ENCODE measurements at places on chromosomes 1 and 21. TPM values are rescaled to one million over a fixed set of nuclear protein-coding genes. Genes with fewer than 3 reads are reported as not detected.

GRCh38 chr1:234609691-234610042 lies 311 bp downstream of the IRF2BP2 start:
- DNase-seq = peak; percentile 78

DNA sequence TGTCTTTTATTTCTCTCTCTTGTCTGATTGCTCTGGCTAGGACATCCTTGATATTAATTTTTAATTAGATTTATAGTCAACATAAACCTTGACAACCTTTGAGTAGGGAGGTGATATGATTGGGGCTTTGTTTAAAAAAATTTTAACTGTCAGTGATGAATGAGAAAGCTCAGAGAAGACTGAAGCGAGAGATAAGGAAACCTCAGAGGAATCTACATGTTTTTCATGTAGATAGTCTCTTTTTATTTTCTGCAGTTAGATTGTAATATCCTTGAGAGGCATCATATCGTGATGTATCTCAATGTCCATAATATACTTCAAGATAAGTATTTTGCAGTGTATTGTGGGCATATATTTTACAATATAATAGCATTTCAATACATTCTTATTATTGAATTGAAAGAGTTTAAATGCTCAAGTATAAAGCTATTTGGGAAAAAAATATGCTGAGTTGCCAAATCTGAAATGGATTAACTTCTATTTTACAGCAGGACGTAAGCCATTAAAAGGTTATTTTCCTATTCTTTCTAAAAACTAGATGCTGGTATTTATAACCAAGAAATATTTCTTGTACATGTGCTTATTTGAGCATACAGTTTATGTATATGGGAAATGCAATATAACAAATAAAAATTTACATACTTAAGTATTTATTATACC lies 802.4 kb upstream of the ADGRL4 start:
- no peak for DNase-seq

GRCh38 chr1:113219377-113219776 lies 146.4 kb downstream of the LRIG2 start:
- no peak for DNase-seq

DNA sequence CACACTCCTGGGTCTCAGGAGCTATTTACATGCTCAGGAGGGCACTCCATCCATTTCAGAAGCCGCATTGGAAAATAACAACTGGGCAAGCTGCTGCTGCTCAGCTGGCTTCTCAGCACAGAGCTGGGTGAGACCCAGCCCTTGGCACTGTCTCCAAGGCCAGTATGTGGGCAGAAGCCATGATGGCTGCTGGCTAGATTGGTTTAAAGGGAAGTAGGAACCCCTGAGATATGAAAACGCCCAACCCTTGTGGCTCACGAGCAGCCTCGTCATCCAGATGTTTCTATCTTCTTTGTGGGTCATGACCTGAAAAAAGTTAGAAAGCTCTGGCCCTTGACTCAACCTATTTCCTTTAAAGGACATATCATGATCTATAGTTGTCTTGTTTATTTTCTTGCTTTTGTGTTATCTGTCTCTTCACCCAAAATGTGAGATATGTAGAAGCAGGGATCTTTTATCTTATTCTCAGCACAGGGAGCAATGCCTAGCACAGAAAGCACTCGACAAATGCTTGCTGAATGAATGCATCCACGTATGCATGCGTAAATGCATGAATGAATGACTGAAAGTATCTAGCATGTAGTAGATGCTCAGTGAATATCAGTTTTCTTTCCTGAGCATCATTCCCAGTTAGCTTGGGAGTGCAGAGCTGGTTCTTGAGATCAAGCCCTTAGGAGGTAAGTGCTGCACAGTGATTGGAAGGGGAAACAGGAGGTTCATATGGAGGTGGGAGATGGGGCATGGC lies 11.6 kb downstream of the MYBPH start:
- no peak for DNase-seq

DNA sequence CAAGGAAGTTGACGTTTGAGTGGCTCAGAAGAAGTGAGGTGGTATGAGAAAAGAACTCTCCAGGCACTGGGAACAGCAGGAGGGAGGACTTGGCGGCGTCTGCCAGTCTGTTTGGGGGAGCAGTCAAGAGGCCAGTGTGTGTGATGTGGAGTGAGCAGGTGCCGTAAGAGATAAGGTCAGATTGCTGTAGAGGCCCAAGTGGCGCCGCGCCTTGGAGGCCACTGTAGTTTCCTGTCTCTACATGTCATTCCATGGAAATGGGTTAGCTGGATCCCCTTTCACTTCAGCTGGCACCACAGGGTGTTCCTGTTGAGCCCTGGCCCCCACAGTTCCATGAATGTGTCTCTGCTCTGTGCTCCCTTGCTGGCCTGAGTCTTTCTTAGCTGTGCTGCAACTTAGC lies 35.5 kb upstream of the PTPRF start:
- no peak for DNase-seq

- no peak for DNase-seq
Measured at GRCh38 chr21:25368531-25368930, 238.8 kb downstream of the MRPL39 start.

CELA2B gene
- total RNA-seq = 2,290 TPM

KCNN3 gene
- total RNA-seq = 0.41 TPM

- DNase-seq = no peak
Measured at GRCh38 chr1:33235521-33235920, 20.8 kb upstream of the ZNF362 start.

DNA sequence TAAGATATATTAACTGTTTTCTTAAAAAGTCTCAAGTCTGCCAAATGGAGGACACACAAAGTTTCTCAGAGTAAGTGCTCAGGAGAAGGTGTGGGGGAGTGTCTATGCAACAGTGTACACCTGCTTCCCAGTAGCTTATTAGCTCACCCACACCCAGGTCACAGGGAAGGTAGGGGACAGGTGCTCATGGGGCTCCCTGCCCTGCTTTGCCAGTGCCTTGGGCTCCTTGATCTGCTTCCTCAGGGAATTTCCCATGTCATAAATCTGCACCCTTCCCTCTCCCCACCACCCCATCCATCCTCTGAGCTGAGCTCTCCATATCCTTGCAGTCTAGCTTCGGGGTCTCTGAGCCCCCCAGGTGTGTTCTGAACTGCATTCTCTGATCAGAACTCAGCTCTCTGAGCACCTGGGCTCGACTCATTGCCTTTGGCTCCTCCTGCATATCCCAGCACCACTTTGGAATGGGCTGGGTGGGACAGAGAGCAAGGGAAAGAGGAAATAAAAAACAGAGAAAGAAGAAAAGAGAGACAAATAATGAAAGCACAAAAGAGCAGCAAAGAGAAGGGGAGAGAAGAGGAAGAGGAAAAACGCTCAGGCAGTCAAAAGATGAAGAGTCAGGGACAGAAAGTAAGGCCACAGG lies 87.0 kb upstream of the ATP1B1 start:
- DNase-seq = no peak

ICOSLG gene
- 2.7 TPM for total RNA-seq

GRCh38 chr1:87644579-87645190 lies 316.0 kb downstream of the LMO4 start:
- no peak for DNase-seq

GRCh38 chr1:177287270-177287669 lies 116.5 kb downstream of the BRINP2 start:
- no peak for DNase-seq

TNFRSF8 gene
- 0.08 TPM for total RNA-seq

KIAA1614 gene
- total RNA-seq = 0.67 TPM

DNA sequence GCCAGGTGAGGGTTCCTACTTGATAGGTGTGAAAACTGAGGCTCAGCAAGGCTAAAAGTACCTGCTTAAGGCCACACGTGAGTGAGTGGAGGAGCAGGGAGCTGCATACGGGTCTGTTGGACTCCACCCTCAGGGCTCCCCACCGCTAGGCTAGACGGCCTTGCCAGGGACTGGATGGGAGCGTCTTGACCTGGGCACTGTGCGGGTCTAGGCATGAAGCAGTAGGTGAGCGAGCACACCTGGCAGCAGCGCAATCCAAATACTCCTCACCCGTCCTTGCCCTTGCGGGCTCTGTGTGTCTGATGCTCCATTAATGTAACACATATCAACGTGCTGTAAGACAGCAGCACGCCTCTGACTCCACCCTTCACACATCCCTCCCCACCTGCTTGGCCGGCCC lies 94.0 kb downstream of the LACTBL1 start:
- no peak for DNase-seq

RPTN gene
- not detected for total RNA-seq

DNA sequence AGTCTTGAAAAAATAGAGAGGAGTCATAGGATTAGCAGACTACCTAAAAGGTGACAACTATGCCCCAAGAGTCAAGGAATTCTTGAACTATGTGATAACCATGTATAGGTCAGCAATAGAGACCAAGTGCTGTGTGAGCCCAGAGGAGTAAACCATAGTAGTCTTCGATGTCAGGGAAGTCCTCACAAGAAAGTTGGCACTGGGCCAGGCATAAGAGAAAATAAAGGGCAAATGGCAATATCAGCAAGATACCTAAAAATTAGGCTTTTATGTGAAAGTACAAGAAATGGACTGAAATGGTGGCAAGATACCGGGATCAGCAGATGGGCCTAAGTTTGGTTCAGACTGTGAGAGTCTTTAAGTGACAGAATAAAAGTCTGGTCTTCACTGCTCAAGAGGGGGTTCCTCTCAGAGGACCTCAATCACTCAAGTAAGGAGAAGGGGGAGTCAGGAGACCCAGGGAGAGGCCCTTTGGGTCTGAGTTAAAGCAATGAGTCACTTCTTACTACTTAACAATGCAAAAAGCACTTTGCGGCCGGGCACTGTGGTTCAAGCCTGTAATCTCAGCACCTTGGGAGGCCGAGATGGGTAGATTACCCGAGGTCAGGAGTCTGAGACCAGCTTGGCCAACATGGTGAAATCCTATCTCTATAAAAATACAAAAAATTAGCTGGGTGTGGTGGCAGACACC lies 95.0 kb downstream of the TEX35 start:
- no peak for DNase-seq

CCDC24 gene
- 3.9 TPM for total RNA-seq

DNA sequence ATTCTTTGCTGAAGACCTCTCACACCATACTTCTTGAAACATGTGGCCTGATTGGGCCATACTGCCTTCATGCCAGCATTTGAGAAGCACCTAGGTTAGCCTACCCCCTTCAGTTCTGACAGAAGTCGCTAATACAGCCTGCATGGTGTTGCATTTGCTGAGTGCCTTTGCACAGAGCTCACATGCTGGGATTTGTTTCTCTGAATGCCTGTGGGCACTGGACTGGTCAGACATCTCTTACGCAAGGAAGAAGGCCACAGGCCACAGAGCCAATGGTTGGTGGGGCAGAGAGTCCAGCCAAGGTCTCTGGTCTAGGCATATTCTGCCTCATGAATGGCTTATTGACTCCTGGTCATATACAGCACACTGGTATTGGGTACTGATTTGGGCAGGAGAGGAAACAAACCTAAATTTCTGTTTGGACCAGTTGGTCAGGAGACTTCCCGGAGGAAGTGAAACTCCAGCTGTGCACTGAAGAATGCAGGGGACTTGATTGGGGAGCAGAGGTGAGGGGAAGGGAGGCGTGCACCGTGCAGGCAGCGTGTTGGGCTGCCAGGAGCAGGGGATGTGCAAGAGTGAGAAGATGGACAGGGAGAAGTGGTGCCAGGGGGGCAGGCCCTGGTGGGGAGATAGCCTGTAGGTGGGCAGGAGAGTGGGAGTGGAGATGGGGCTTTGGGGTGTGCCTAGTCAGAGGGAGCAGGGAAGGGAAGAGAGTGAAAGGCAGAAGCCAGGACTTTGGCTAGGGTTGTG lies 18.1 kb downstream of the URB2 start:
- no peak for DNase-seq

Measured in pancreas (tissue), 10 donors.